ENCODE measurements at places on chromosomes 7 and 10. TPM values are rescaled to one million over a fixed set of nuclear protein-coding genes. Genes with fewer than 3 reads are reported as not detected.

DNA sequence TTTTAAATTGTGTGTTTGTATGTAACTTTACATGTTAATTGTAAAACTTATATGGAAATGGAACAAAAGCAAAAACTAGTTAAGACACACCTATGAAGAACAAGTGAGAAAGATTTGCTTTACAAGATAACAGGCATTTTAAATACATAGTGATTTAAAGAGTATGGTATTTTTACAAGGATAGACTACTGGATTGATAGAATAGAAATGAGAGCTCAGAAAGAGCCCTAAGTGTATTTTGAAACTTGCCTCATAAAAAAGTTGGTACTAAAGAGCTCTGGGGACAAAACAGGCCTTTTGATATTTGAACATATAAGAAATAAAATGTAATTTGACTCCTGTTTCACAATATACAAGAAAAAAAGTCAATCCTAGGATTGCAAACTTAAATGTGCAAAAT lies 928.4 kb downstream of the REEP3 start:
- H3K36me3 ChIP-seq: no peaks in the 10 kb centered on the region
- no peak for DNase-seq
- no peak overlapping the region for H3K4me3 ChIP-seq

CPA2 gene
- not detected for total RNA-seq

CYP2W1 gene
- total RNA-seq: not detected

DNA sequence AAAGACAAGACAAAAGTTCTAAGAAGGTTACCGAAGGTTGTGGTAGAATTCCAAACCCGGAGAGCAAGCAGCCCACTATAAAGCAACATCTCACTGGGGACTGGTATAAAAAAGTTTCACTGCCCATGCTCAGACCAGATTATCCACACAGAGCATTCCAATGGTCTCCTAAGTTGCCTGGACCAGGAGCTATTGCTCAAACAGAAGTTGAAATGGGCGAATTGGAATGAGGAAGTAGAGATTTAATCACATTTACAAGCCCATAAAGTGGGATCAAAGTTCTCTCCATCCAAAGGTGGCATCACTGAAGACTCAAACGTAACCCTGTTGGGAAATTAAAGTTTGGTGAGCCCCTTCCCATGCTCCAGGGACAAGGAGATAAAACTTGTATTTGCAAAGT lies 19.8 kb downstream of the OR2F1 start:
- no peaks in the 10 kb centered on the region for H3K4me1 ChIP-seq
- no peaks in the 10 kb centered on the region for H3K36me3 ChIP-seq
- H3K27me3 ChIP-seq: no peaks in the 10 kb centered on the region
- no peak for DNase-seq

ADK gene
- 16.1 TPM for total RNA-seq

- H3K36me3 ChIP-seq: no peaks in the 10 kb centered on the region
- DNase-seq: peak; percentile 32
- H3K27ac ChIP-seq: no peak overlapping the region
- no peak overlapping the region for H3K4me3 ChIP-seq
These were observed 6.7 kb downstream of the CEP55 start for GRCh38 chr10:93503075-93503474.

NCF1 gene
- total RNA-seq: 62.2 TPM

- no peaks in the 10 kb centered on the region for H3K27me3 ChIP-seq
- no peaks in the 10 kb centered on the region for H3K4me1 ChIP-seq
- no peak for DNase-seq
- H3K27ac ChIP-seq: no peak overlapping the region
- no peaks in the 10 kb centered on the region for H3K36me3 ChIP-seq
- H3K4me3 ChIP-seq: no peak overlapping the region
These were observed 3.9 kb upstream of the FAM13C start for GRCh38 chr10:59366290-59366689.

- no peaks in the 10 kb centered on the region for H3K27me3 ChIP-seq
- no peak overlapping the region for H3K27ac ChIP-seq
These were observed 89.6 kb downstream of the USP6NL start for GRCh38 chr10:11521860-11522259.

DNA sequence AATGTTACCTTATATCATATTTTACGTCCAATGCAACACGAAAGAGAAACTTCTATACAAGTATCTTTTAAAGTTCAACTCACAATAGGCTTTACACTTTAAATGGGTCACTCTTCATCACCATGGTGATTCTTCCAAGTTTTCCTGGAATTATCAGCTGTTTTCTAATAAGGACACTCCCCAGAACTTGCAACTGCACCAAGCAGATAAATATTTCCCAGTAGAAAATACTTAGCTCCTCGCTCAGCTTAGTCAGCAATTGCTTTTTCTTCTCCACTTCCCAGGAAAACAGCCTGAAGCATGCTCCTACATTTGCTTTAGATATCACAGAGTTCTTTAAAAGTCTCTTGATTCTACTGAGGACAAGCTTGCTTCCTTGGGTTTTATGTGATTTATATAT lies 25.7 kb upstream of the ADD3 start:
- H3K36me3 ChIP-seq: no peaks in the 10 kb centered on the region
- H3K27me3 ChIP-seq: no peaks in the 10 kb centered on the region
- no peak for DNase-seq
- H3K4me1 ChIP-seq: no peaks in the 10 kb centered on the region

RASA4B gene
- total RNA-seq: 12.3 TPM

DNA sequence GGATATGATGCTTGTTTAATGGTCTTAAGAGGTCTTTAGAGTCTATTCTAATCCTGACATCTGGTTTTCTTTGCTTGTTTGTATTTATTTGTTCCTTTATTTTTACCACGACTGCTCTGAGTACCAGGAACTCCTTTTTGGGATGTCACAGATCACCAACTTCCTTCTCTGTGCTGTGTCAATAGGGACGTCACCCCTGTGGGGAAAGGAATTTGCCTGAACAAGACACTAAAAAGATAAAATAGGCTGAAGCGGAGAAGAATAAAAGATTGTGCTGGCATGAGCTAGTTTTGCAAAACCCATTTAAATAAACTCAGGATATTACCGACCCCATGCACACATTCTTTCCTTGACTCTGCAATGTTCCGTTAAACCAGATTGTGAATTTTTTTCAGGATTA lies 27.7 kb downstream of the MGMT start:
- no peaks in the 10 kb centered on the region for H3K27me3 ChIP-seq
- H3K4me3 ChIP-seq: no peak overlapping the region
- H3K36me3 ChIP-seq: no peaks in the 10 kb centered on the region
- DNase-seq: no peak
- no peak overlapping the region for H3K27ac ChIP-seq

DNA sequence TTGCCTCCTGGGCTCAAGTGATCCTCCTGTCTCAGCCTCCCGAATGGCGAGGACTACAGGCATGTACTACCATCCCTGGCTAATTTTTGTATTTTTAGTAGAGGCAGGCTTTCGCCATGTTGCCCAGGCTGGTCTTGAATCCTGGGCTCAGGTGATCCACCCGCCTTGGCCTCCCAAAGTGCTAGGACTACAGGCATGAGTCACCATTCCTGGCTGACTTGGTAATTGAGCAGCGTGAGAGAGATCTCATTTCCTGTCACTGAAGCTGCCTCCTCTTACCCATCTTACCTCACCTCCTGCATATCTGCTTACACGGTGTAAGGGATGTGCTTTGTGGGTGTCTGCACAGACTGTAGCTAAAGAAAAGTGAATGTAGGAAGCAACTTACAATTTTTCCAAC lies 9.7 kb downstream of the IFIT3 start:
- DNase-seq: no peak
- H3K4me1 ChIP-seq: peaks cover 27% of the 10 kb centered on the region
- H3K4me3 ChIP-seq: no peak overlapping the region

- H3K4me3 ChIP-seq: no peak overlapping the region
- H3K27me3 ChIP-seq: no peaks in the 10 kb centered on the region
- no peak overlapping the region for H3K27ac ChIP-seq
- DNase-seq: no peak
These were observed 22.1 kb upstream of the PDE1C start for GRCh38 chr7:32092346-32092745.

DNA sequence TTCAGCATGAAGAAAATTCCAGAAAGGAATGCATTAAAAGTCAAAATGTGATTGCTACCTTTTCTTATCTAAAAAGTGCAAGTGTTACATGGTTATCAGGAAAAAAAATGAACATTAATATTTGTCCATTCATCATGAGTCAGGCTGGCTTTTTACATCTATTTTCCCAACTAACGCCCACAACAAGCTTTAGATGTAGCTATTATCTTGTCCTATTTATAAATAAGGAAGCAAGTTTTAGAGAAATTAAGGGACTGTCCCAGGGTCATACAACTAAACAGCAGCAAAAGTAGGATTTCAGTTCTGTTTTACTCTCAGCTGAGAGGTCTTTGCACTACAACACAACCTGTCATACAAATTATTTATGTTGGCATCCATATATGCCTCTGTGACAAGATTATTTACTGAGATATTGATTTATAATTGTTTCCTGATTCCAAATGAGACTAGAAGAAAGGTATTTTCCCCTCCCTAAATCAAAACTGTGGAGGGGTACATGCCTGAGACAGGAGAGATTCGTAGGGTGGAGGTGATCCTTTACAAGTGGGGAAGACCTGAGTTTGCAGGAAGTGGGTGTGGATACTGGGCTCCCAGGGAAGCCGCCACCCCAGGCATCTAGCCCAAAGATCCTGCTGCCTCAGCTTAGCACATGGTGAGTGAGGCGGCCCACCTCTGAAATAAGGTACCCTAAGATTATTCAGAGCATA lies 57.2 kb upstream of the ARID5B start:
- H3K27ac ChIP-seq: no peak overlapping the region
- H3K4me1 ChIP-seq: no peaks in the 10 kb centered on the region
- no peaks in the 10 kb centered on the region for H3K27me3 ChIP-seq
- no peak for DNase-seq

ATRNL1 gene
- not detected for total RNA-seq

GRCh38 chr7:31100445-31100844 lies 48.3 kb downstream of the ADCYAP1R1 start:
- no peaks in the 10 kb centered on the region for H3K36me3 ChIP-seq
- no peaks in the 10 kb centered on the region for H3K27me3 ChIP-seq
- DNase-seq: no peak
- no peak overlapping the region for H3K27ac ChIP-seq
- H3K4me3 ChIP-seq: no peak overlapping the region
